Activated T-helper 1 cell treated with anti-CD3 and anti-CD28 coated beads, Interleukin-2, amount 50 U/mL, for 16 hours (primary cell): ENCODE measurements at places on chromosomes 1 and 21.
A peak's percentile ranks its signal among the peaks of the same experiment; 100 is the strongest.

DNA sequence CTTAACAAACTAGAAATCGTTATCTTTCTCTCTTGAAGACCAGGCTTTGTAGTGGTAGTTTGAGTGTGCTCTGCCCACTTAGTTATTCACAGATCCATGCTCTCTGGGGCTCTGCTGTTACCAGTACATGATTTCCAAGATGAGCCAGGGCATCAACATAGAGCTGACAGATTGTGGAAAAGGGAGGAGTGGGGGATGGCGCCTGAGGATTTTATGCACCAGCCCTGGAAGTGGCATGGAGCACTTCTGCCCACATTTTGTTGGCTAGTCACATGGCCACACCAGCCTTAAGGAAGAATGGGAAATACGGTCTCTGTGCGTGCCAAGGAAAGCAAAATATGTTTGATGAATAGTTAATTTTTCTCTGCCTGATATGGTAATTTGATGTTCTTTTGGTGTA lies 18.2 kb downstream of the TSNAX start:
- no peak for DNase-seq

DNA sequence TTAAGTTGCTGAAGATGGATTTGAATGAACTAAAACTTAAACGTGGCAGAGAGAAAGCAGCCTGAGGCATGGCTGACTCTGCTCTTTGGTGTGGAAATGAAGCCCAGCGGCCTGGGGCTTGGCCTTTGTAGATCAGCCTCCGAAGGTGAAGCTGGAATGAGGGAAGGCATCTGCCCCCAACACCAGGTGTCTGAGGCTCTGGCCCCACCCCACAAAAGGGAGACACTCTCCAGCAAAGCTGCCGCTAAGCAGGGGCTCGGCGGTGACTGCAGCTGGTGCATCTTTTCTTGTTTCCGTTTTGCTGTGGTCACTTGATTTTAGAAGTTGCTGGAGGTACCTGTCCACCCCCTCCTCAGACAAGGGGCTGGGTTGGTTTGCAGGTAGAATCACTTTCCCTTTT lies 38.2 kb upstream of the NID1 start:
- DNase-seq: no peak

- DNase-seq: no peak
These were observed 10.3 kb downstream of the SLC6A17 start for GRCh38 chr1:110160538-110161100.

GRCh38 chr1:32753532-32754316 lies 51.2 kb upstream of the SYNC start:
- peak; percentile 62 for DNase-seq

DNA sequence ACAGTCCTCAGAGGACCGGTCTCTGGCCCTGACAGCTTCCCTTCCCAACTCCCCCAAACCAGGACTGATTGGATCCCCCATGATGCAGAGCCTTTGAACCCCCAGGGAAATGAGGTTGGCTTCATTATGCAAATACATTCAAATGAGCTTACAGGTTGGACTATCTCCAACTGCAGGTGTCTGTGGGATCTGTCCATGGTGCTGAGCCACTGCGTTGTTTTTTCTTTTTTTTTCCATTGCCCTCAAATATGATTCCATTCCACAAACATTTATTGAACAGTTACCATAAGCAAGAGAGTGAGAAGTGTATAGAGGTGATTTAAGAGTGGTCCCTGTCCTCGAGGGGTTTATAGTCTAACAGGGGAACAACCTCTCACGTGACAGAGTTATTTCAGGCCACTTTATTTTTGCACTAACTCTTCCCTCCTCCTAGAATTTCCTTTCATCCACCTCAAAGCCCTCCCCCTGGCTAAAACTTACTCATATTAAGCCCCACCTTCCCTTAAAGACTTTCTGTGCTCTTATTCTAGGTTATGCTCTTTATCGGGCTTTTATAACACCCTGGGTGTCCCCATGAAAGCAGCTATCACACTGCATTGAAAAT lies 21.9 kb downstream of the DLGAP3 start:
- DNase-seq: no peak
